ENCODE measurements at places on chromosomes 2 and 18.

- peak; percentile 72 for DNase-seq
Observed at GRCh38 chr2:120675460-120676130, 60.1 kb upstream of the GLI2 start.

DNA sequence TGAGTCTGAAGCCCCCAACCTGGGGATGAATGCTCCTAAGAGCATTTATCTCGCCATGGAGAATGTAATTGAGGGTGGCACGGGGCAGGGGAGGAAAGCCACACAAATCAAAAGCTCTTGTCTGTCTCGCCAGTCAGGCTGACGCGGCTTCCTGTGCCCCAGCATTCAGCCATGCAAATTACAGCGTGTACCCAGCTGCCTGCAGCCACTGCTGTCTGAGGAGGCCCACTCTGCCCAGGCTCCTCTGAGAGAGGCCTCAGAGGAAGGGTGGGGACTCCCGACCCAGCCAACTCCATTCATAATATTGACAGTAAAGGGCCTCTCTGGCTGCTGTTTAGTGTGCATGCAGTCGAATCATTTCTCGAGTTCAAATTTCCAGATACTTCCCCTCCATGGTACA, 22.0 kb downstream of the SMAD7 start:
- peak; percentile 89 for DNase-seq

- DNase-seq = no peak
Observed at GRCh38 chr2:197130318-197130717, 180.3 kb downstream of the ANKRD44 start.

GRCh38 chr18:10376731-10377130, 77.7 kb upstream of the APCDD1 start:
- peak; percentile 79 for DNase-seq

- DNase-seq = no peak
Observed at GRCh38 chr2:17803497-17803896, 12.8 kb upstream of the MSGN1 start.

GRCh38 chr2:85048534-85048933, 77.6 kb downstream of the KCMF1 start:
- no peak for DNase-seq

DNA sequence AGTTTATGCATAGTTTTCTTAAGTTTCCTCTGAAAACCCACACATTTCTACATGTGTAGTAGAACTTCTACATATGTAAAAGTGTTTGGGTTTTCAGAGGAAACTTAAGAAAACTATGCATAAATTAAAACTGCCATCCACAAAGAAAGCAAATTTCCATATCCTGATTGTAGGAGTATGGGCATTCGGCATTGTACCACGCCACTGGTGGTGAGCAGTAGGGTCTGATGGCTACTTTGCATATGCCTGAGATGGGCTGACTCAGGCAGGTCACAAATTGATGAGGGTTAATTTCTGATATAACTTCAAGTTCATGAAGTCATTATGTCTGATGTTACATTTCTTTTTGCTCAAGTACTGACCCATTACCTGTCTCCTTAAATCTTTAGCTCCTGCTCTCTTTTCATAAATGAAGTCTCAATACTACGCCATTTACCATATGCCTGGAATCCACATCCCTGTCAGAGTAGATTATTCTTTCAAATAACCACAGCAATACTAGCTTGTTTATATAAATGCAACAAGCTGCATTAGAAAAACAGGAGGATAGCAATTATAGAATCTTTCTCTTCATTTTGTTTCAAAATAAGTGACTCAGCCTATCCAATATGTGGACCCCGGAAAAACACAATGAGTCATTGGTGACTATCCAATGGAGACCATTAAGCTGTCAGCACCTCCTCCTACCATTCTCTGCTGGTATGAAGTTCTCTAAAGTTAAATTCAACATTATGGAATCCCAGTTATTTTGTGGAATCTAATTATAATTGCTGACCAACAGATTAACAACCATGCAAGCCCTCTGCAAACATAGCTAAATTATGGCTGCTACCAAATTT, 355.2 kb upstream of the UBE2E3 start:
- DNase-seq = no peak

Measured in tongue (tissue), 3 donors.